HFFc6 (cell line): ENCODE measurements at places on chromosomes 4 and X. TPM values are rescaled to one million over a fixed set of nuclear protein-coding genes. Genes with fewer than 3 reads are reported as not detected.

GRCh38 chrX:155071694-155072280, 479 bp downstream of the BRCC3 start:
- peak overlapping the region; percentile 77 for H3K27ac ChIP-seq
- peak overlapping the region; percentile 93 for H3K4me3 ChIP-seq
- DNase-seq, result no peak
- H3K4me1 ChIP-seq, result peaks cover 63% of the 10 kb centered on the region

Gene NIPAL1
- total RNA-seq, result 0.59 to 1.0 TPM (median 0.90 TPM) in 3 replicates

GRCh38 chr4:185143601-185143969, 519 bp downstream of the SLC25A4 start:
- H3K36me3 ChIP-seq, result no peaks in the 10 kb centered on the region
- H3K27ac ChIP-seq, result peak overlapping the region; percentile 51; the same call in 1 of the 2 replicates
- DNase-seq, result peak; percentile 16

- no peaks in the 10 kb centered on the region for H3K36me3 ChIP-seq
- no peaks in the 10 kb centered on the region for H3K4me1 ChIP-seq
- H3K27me3 ChIP-seq, result peaks cover 4% of the 10 kb centered on the region; the same call in 1 of the 2 replicates
- H3K4me3 ChIP-seq, result no peak overlapping the region
These were observed 295.4 kb downstream of the PACRGL start for GRCh38 chr4:20995610-20996009.

DNA sequence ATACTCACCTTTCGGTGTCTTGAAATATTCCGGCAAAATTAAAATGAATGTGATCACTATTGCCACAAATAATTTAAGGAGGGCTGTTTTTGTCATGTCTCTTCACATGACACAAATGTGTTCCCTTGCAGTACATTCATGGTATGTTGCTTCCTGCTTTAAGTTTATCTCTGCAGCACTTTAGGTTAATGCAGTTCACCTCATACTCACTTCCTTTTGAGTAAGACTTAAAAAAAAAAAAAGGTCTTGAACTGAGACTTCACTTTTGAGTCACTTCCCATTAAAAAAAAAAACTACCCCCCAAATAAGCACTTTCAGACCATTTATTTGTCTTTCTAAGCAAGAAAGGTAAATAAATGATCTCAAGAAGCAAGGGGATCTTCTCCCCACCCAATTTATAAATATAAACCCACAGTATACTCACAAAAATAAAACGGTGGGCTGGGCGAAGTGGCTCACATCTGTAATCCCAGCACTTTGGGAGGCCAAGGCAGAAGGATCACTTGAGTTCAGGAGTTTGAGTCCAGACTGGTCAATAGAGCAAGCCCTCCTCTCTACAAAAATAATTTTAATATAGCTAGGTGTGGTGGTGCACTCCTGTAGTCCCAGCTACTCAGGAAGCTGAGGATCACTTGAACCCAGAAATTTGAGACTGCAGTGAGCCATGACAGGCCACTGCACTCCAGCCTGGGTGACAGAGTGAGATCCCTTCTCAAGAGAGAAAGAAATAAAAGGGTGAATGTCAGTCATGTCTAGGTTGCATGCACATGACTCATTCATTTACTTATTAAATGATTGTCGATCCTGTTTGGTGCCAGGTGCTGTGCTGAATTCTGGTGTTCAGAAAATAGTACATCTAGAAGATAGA, at the start of gene TMEM156:
TMEM156 (minus strand) TSS at position 192 of the 868 bp plus-strand sequence; CDS start at position 96, 96 bp downstream.
- no peaks in the 10 kb centered on the region for H3K27me3 ChIP-seq
- no peak for DNase-seq
- peaks cover 45% of the 10 kb centered on the region for H3K4me1 ChIP-seq
- H3K27ac ChIP-seq, result peak within 1 kb of the TSS; percentile 77
- no peaks in the 10 kb centered on the region for H3K36me3 ChIP-seq

GRCh38 chr4:24840362-24840761, 45.0 kb downstream of the SOD3 start:
- no peak overlapping the region for H3K4me3 ChIP-seq
- H3K27ac ChIP-seq, result no peak overlapping the region
- H3K36me3 ChIP-seq, result no peaks in the 10 kb centered on the region; the same call in 1 of the 2 replicates
- H3K27me3 ChIP-seq, result no peaks in the 10 kb centered on the region; the same call in 1 of the 2 replicates

Gene DMP1
- not detected in 3 replicates for total RNA-seq

GRCh38 chr4:40843696-40844095, 93.9 kb downstream of the NSUN7 start:
- no peak overlapping the region; the same call in 1 of the 2 replicates for H3K27ac ChIP-seq
- H3K4me3 ChIP-seq, result no peak overlapping the region
- peaks cover 7% of the 10 kb centered on the region; the same call in 1 of the 2 replicates for H3K36me3 ChIP-seq
- H3K4me1 ChIP-seq, result peaks cover 33% of the 10 kb centered on the region
- H3K27me3 ChIP-seq, result peaks cover 2% of the 10 kb centered on the region
- no peak for DNase-seq

GRCh38 chr4:38132107-38132673, 172.0 kb downstream of the PTTG2 start:
- H3K36me3 ChIP-seq, result peaks cover 55% of the 10 kb centered on the region
- H3K4me3 ChIP-seq, result peak overlapping the region; percentile 53
- peak overlapping the region; percentile 50 for H3K27ac ChIP-seq
- peak; percentile 87 for DNase-seq

Gene EPGN
- 0.17 to 1.3 TPM (median 0.71 TPM) in 3 replicates for total RNA-seq

DNA sequence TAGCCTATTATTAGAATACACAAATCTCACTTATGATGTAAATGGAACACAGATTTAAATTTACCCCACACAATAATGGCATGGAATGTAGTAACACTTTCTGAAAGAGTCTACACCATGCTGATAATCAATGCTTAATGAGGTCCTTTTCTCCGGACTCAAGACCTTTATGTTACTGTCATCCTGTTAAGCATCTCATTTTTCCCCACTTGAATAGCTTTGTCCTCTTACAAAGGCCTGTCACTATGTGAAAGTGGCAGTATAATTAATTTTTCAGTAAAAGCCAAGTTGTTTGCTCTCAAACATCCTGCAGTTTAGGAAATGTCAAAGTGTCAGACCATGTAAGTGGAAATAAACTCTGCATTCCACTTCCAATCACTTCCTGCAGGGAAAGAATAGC, 96.4 kb downstream of the GPC3 start:
- no peak overlapping the region for H3K27ac ChIP-seq
- H3K36me3 ChIP-seq, result no peaks in the 10 kb centered on the region
- no peaks in the 10 kb centered on the region for H3K4me1 ChIP-seq
- no peak overlapping the region for H3K4me3 ChIP-seq

GRCh38 chrX:123425904-123426303, 241.8 kb downstream of the GRIA3 start:
- H3K4me3 ChIP-seq, result peak overlapping the region; percentile 22; the same call in 1 of the 2 replicates
- H3K36me3 ChIP-seq, result no peaks in the 10 kb centered on the region
- peak overlapping the region; percentile 18; the same call in 1 of the 2 replicates for H3K27ac ChIP-seq
- peaks cover 42% of the 10 kb centered on the region for H3K4me1 ChIP-seq
- no peak for DNase-seq
- H3K27me3 ChIP-seq, result no peaks in the 10 kb centered on the region

DNA sequence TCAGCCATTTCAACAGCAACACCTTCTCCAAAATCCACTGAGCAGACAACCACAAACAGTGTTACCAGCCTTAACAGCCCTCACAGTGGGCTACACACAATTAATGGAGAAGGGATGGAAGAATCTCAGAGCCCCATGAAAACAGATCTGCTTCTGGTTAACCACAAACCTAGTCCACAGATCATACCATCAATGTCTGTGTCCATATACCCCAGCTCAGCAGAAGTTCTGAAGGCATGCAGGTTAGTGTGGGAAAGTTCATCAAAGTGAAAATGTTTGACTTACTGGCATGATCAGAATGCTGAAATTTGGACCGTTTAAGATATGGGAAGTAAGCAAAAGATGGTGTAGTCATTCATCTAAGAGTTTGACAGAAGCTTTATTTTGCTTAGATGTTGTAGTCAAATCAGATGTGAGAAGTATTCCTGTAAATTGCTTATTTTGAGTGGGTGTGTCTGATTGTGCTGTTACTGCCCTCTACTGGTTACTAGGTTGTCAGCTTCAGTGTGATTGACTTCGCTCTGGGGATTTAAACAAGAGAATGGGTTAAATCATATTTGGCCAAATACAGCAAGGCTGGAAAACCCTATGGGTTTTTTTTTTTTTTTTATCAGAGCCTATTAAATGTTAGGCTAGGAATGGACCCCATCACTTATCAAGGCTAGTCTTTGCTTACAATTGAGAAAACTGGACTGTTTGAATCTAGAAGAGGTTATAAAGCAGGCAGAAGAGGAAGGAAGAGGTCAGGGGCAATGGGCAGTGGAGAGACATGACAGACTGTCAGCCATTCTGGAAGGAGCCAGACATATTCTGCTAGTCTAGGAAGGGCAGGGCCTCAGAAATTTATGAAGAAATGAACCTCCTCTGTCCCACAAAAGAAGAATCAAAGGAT, 130.3 kb downstream of the DIPK2B start:
- H3K4me1 ChIP-seq, result peaks cover 18% of the 10 kb centered on the region
- H3K27me3 ChIP-seq, result peaks cover 2% of the 10 kb centered on the region; the same call in 1 of the 2 replicates

Gene EOLA1
- total RNA-seq, result 12.2 to 14.1 TPM (median 12.7 TPM) in 3 replicates

Gene CFI
- total RNA-seq, result not detected in 3 replicates

Gene ALG13
- 20.3 to 22.8 TPM (median 21.7 TPM) in 3 replicates for total RNA-seq

- no peak overlapping the region for H3K4me3 ChIP-seq
- H3K27me3 ChIP-seq, result peaks cover 17% of the 10 kb centered on the region
- no peak overlapping the region for H3K27ac ChIP-seq
- peaks cover 23% of the 10 kb centered on the region for H3K4me1 ChIP-seq
- DNase-seq, result no peak
These were observed 2.5 kb upstream of the SLC2A9 start for GRCh38 chr4:10023806-10024205.

DNA sequence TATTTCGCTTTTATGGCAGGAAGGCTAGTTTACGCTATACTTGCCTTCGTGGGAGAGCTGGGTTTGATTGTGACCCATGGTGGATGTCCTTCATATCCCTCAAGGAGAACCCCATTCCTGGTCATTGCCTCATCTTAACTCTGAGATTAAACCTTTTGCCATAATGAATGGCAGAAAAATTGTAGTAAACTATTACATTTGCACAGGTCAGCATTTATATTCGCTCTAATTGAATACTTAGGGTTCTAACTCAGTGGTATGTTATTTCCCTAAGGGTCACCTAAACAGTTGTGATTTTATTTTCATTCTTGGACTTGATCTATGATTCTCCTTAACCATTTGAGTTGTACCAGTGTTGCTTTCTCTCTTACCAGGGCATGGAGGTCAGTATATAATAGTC, 13.4 kb downstream of the PDK3 start:
- no peak overlapping the region for H3K27ac ChIP-seq
- no peak for DNase-seq
- H3K4me1 ChIP-seq, result no peaks in the 10 kb centered on the region
- H3K4me3 ChIP-seq, result no peak overlapping the region
- peaks cover 4% of the 10 kb centered on the region; the same call in 1 of the 2 replicates for H3K27me3 ChIP-seq

DNA sequence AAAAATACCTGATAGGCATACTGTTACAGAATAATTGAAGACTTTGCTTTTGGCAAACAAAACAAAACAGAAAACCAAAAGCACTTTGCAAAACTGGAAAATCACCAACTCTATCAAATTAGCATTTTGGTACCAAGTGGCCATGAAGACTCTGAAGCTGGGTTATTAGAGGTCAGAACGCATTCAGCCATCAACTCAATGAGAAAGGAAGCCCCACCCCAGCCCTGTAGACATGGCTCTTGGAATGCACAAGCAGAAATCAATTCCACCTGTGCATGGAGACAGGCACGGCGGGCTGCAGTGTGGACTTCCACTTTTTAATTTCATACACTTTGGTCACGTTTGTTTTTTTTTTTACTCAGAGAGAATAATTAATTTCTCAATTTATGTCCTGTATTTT, 93.6 kb upstream of the DHX15 start:
- no peaks in the 10 kb centered on the region for H3K36me3 ChIP-seq
- H3K4me3 ChIP-seq, result no peak overlapping the region
- no peaks in the 10 kb centered on the region for H3K4me1 ChIP-seq
- DNase-seq, result no peak

DNA sequence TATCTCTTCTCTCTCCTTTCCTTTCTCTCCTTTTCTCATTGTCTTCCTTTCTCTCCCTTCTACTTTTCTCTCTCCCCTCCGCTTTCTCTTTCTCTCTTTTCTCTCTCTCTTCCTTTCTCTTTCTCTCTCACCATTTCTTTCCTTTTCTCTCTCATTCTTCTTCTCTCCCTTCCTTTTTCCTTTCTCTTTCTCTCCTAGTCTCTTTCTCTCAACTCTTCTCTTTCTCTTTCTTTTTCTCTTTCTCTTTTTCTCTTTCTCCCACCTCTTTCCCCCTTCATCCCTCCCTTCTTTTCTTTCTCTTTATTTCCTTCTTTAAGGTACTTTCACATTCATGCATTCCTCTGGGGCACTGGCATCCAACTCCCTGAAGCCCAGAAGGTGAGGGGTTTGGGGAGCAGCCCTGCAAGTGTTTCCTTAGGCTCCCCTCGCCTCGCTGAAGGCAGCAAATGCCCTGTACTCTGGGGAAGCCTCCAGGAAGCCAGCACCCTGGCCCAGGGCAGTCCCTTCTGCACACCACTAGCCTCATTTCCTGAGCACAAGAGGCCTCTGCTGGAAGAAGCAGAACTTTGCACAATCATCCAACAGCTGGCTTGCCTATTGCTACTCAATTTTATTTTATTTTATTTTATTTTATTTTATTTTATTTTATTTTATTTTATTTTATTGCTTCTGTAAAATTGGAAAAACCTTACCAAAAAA, 124.2 kb downstream of the NFKB1 start:
- no peaks in the 10 kb centered on the region; the same call in 1 of the 2 replicates for H3K27me3 ChIP-seq
- H3K4me1 ChIP-seq, result peaks cover 86% of the 10 kb centered on the region
- DNase-seq, result peak; percentile 56
- H3K4me3 ChIP-seq, result no peak overlapping the region
- H3K27ac ChIP-seq, result peak overlapping the region; percentile 62; the same call in 1 of the 2 replicates
- peaks cover 6% of the 10 kb centered on the region; the same call in 1 of the 2 replicates for H3K36me3 ChIP-seq

DNA sequence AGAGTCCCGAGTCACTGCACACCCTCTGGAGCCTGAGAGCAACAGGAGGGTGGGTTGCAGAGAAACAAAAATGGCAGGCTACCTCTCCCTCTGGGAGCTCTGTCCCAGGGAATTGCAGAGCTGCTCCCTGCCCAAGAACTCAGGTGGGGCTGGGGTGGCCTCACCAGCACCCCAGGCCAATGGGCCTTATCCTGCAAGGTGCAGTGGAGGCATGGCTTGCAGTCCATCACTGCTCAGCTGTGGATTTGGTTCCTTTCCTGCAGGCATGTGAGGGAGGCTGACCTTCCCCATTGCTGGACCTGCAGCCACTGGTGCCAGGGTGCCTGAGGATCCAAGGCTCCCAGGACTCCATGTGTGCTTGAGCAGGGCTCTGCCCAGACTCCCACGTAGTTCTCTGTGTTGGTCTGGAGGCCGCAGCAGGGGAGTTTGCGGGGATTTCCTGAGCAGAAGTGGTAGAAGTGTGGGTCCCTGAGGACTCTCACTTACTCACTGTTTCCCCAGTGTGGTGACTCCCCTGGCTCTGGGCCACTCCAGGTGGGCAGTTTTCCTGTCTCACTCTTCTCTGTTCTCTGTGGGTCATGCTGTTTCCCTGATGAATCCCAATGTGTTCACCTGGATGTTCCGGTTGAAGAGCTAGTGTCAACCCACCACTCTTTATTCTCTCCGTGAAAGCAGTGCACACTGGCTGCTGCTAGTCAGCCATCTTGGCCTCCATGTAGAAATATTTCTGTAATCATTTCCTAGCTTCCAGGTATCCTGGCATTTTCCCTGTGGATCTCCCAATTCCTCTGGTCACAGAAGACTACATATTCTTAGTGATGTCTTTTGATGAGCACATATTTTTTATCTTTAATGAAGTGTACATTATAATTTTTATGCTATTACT, 82.3 kb downstream of the ARHGAP24 start:
- H3K27ac ChIP-seq, result no peak overlapping the region
- no peaks in the 10 kb centered on the region; the same call in 1 of the 2 replicates for H3K27me3 ChIP-seq
- no peak overlapping the region for H3K4me3 ChIP-seq
- H3K36me3 ChIP-seq, result peaks cover 9% of the 10 kb centered on the region
- no peak for DNase-seq
